ENCODE measurements at places on chromosomes 6 and 20.

GRCh38 chr6:91487696-91488392 is 901.0 kb upstream of the MAP3K7 start:
- DNase-seq, result no peak

DNA sequence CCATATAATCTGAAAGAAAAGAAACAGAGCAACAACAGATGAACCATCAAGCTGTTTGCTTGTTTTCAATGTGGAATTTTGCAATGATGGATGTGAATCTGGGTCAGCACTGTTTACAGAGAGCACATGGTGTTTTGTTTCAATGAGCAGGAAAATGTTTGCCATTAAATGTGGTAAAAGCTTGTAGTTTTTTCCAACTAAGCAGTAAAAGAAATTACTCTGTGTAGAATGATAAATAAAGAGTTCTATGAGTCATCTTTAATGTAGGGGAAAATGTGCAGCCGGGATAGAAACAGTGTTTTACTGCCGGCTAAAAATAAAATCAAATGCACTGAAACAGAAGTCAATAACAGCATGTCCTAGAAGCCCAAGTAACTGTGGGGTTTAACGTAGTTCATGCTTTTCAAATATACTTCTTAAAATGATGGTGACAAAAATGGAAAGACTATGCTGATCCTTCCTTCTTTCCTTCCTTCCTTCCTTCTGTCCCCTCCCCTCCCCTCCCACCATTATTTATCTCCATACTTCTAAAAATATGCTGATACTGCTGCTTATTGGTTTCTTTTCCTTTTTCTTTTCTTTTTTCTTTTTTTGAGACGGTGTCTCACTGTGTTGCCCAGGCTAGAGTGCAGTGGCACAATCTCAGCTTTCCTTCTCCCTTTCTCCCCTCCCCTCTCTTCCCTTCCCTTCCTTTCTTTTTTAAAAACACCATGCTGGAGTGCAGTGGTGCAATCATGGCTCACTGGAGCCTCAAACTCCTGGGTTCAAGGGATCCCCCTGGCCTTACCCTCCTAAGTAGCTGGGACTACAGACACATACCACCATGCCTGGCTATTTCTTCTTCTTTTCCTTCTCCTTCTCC is 6.3 kb upstream of the NAA20 start:
- peak; percentile 28 for DNase-seq

- DNase-seq, result no peak
Measured at GRCh38 chr6:11414176-11414963, 123.2 kb upstream of the TMEM170B start.

GRCh38 chr6:1614448-1615150 is 4.9 kb downstream of the FOXC1 start:
- no peak for DNase-seq

GRCh38 chr6:158070513-158070912 is 88.8 kb downstream of the SYNJ2 start:
- no peak for DNase-seq

DNA sequence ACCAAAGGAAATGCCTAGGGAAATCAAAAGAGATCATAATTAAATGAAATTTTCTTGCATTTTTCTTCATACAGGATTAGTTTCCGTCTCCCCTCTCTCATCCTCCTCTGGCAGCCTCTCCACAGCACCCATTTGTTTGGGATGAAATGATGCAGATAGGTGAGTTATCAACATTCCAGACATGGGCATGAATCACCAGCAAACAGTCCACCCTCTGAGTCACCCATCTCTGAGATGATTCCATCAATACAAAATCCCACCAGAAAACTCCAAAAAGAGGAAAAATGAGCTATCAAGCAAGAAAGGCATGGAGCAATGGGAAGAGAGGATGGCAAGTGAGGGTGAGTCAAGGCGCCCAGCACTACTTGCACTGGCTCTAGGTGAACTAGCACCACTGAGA is 11.4 kb downstream of the MC3R start:
- DNase-seq, result no peak

GRCh38 chr20:34042262-34042661 is 48.6 kb downstream of the RALY start:
- no peak for DNase-seq

DNA sequence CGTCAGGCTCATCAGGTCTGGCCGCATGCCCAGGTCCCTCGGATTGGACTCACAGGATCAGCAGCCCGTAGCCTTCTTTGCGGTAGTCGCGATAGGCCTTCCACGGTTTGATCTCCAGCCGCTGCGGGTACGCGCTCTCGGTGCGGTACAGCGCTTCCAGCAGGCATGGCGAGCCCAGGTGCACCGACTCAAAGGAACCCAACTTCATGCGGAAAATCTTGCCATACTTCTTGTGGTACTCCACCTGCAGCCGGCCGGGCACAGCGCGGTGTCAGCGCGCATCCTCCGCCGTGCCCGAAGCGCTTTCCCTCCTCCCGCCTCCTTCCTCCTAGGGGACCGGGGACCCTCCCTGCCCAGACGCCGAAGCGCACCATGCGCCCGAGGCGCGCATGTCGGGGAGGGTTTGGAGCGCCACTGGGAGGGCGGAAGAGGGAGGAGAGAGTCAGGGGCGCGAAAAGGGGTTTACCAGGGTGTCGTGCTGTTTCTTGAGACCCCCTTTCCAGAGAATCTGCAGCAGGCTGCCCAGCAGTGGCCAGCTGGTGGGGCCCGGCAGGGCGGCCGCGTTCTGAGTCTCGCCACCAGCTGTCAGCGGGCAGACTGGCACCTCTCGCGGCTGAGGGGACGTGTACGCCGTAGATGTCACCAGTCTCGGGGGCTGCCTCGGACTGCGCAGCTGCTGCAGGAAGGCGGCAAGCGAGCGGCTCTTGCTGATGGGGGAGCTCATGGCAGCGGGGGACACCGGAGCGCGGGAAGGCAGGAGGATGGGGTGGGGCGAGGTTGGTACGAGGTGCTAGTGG is 732 bp downstream of the CYP24A1 start:
- DNase-seq, result no peak

DNA sequence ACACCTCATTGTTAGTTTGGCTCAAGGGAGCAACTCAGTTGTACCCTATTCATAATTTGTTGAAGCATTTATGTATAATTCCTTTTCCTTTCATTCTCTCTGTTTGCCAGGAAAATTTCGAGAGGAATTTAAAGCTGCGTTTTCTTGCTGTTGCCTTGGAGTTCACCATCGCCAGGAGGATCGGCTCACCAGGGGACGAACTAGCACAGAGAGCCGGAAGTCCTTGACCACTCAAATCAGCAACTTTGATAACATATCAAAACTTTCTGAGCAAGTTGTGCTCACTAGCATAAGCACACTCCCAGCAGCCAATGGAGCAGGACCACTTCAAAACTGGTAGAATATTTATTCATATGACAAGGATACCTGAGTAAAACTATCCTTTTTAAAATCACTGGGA is 45.2 kb upstream of the GFRAL start:
- DNase-seq, result no peak

- DNase-seq, result no peak
Measured at GRCh38 chr6:75893776-75894152, 144.7 kb downstream of the MYO6 start.

DNA sequence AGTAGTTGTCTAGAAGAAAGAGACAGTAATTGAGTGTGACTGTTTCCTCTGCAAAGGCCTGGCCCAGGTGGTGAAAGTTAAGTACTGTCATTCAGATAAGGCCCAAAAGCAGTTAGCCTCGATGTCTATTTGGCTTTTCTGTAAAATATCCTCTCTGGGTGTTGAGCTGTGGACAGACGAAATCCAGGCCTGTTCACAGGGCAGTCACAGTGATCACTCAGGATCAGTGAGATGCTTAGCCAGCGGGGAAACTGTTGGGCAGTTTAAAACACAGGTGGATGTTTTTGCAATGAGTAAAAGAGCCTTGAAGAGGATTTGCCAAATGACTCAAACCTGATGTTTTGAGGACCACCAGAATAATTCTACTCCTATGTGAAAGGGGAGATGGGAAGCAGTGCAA is 22.0 kb upstream of the PRDM1 start:
- DNase-seq, result no peak

DNA sequence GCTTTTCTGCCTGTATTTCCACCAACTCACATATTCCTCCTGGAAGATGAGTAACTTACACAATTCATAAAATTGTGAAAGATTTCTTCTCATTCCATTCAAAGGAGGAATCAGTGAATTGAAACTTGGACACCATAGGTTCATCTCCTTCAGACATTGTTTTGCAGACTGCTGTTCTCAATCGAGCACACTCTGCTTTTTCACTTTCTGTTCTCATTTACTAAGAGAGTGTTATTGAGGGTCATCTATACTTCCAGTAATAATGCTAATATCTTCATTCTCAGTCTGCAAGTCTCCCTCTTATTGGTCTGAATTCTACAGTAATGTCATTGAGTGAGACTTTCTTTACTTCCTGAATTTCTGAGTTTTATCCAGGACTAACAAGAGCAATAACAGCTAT is 67.5 kb upstream of the FUT9 start:
- DNase-seq, result no peak

DNA sequence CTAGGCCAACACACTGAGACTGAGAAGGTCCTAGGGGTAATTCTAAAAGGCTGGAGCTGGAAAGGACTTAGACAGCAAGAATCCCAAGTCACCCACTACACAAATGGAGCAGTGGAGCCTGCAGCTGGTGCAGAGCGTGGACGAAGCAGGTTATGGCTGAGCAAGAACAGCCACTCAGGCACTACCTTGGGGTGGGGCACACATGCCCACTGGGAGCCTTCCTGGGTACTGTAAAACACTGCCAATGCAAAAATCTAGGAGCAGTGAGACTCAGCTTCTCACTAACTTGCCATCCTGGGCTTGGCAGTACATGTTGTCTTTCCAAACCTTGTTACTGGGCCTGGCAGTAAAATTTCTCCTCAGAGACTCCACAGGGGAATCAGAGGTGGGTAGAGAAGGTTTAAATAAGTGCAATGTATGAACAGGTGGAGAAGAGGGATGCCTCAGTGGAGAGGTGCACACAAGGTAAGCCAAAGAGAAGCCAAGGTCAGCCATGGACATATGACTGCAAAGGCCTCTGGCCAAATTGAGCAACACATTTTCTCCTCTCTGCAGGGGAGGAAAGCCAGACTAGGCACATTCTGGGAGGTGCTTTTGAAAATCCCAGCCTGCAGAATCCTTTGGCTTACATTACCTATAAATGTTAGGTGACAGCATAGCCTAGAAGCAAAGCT is 105.6 kb downstream of the TNFRSF21 start:
- DNase-seq, result no peak

- peak; percentile 42 for DNase-seq
Measured at GRCh38 chr6:26216886-26217713, 129.9 kb downstream of the HFE start.

DNA sequence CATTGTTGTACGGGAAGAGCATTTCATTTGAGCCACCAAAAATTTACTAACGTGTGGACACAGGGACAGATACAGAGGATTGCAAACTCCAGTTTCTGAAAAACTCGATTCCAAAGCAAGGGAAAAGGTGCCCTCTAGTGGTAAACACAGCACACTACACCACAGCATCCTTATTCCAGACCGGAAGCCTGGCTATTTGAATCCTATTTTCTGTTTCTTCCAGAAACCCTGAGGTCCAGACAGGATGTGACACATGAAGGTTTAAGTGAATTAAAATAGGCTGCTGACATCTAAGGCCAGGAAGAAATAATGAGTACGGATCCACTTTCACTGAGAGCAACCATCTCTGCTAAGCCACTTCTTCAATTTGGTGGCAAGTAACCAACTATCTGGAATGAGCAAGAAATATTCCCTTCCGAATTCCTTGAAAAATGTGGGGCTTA is 31.8 kb upstream of the GMPR start:
- DNase-seq, result peak; percentile 84
